MG63 (cell line): ENCODE measurements at places on chromosomes 12 and 14.

GRCh38 chr14:64815257-64815656 lies 64.5 kb downstream of the SPTB start:
- DNase-seq = no peak

- DNase-seq = no peak
These were observed 65.7 kb upstream of the ASPG start for GRCh38 chr14:104019806-104020205.

DNA sequence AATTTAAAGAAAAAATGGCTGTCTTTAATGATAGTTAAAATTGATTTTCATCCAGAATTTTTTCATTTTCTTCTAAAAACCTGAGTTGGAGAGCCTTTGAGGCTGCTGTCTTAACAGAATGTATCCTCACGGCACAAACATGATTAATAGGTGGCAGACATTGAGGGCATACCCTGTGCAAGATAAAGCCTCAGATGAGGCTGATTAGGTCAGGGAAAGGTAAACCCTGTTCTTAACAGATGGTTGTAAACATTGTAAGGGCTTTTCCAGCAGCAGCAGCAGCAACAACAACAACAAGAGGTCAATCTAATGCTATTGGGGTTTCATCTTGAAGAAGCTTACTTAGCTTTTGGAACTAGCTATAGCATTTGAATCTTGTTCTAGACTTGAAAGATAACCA lies 17.4 kb downstream of the GNG2 start:
- no peak for DNase-seq

- peak; percentile 49 for DNase-seq
These were observed 74.3 kb downstream of the TRHDE start for GRCh38 chr12:72346363-72346944.
